ENCODE measurements at places on chromosomes 7 and 10. TPM values are rescaled to one million over a fixed set of nuclear protein-coding genes. Genes with fewer than 3 reads are reported as not detected.

PAPOLB gene
- total RNA-seq, result not detected

DNA sequence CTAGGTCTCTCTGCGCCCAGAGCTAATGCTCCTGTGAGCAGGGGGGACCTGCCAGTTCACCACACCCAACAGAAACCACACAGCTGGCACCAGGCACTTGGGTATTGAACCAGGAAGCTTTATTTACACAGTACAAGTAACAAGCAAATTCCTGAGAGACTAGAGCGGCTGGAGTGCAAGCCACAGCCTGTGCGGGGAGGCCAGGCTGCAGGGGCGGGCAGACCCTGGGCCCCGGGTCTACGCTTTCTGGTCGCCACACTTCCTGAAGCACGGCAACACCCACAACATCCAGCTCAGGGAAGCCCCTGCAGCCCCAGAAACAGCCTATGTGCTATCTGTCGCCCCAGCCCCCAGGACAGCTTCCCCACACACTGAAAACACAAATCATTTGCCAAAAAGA lies 125.0 kb downstream of the FAM53B start:
- no peak for DNase-seq

DNA sequence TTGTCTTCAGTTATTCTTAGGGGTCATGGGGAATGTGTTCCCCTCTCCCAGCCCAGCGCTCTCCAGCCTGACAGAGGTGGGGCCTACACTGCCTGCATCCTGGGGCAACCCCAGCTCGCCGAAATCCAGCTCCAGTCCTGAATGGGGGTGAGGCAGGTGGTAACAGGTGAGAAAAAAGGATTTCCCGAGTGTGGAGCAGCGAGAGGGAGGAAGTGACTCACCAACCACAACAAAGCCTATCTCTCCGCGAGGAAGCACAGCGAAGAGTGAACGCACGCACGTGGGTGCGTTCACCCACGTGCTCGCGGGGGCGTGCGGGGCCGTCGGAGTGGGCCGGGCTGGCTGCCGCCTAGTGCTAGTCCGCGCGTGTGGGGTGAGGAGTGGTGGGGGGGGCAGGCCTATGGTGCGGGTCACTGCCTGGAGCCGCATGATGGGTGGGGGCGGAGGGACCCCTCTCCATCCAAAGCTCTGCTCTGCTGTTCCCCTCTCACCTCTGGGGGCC lies 855 bp upstream of the PALD1 start:
- DNase-seq, result no peak

GRCh38 chr10:1360011-1360557 lies 303.9 kb downstream of the WDR37 start:
- DNase-seq, result no peak

GRCh38 chr7:5692112-5692844 lies 89.2 kb downstream of the RNF216 start:
- DNase-seq, result peak; percentile 80

DNA sequence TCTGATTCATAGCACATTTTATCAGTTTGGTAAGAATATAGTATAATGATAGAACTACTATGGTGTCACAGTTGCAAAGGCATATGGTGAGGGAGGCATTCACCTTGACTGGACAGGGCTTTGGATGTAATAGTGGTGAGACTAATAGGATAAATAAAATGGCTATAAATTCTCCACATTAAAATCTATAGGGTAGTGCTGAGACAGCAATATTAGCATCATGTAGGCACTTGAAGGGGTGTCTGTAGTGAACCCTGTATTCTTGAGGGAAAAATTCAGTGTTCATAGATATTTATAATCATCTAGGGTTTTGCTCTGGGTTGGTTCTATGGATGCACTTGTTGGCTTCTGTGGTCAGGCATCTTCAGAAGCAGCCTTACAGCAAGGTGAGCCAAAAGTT lies 59.3 kb upstream of the ICA1 start:
- DNase-seq, result no peak
